Stimulated activated CD8-positive, alpha-beta memory T cell treated with anti-CD3 and anti-CD28 coated beads, Interleukin-4, amount 100 ng/mL, for 1 hour (primary cell): ENCODE measurements at places on chromosomes 3 and 15.

DNA sequence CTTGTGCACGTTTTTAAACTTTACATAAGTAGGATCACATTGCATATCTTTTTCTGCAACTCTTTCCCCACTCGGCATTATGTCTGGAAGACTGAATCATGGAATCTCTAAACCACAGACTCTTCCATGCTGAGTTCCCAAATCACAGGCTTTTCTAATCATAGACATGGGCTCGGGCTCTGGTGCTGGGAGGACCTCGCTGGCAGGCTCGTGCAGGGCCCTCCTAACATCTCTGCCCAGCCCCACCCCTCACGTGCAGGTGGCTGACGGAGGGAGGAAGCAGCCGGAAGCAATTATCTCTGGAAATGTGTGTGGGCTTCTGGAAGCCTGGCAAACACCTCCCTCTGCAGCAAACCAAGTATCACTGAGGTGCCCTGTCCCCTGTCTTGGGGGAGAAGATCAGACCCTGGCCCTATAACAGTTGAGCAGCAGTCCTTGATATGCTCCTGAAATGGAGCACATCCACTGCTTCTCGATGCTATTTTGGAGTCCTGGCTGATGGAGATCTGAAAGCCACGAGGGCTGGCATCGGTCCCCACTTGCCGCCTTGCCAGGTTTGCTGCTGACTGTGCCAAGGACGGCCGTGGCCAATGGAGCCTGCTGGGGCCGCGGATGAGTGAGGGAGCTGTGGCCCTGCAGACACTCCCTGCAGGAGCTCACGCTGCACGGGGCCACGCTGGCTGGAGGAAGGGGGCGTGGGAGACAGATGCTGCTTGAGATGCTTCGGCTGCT is 4.4 kb upstream of the IQSEC1 start:
- DNase-seq: no peak

DNA sequence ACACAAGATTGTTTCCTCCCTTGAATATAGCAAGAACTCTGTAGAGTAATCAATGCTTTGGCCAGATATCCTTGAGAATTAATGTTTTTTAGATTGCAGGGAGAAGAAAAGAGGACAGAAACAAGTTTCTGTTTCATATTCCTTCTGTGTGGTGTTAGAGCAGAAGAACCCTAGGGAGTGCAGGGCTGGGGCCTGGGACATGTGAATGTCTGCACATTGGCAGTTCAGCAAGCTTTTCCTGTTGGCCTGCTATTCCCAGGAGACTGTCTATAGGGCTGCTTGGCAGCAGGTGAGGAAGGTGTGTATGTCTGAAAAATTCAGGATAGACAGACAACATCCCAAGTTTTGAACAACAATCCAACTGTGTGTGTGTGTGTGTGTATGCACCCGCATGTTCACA is 13.6 kb upstream of the CNBP start:
- no peak for DNase-seq

GRCh38 chr3:46383211-46383950 is 12.6 kb downstream of the CCR5 start:
- DNase-seq: no peak

DNA sequence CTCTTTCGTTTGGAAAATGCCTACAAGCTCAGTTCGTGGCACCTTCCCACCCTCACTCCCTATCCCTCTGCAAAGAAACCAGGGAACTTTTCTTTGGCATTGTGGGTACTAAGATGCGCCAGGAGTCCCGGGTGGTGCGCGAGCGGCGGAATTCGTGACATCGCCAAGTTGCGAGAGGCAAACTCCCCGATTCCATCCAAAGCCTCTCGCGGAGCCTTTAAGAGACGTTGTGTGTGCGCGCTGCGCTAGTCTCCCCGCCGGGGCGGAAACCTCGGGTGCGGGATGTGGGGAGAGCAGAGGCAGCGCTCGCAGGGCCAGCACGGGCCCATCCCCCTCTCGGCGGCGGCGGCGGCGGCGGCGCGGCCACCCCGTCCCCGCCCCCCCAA is 443 bp upstream of the NR2F2 start:
- DNase-seq: no peak

DNA sequence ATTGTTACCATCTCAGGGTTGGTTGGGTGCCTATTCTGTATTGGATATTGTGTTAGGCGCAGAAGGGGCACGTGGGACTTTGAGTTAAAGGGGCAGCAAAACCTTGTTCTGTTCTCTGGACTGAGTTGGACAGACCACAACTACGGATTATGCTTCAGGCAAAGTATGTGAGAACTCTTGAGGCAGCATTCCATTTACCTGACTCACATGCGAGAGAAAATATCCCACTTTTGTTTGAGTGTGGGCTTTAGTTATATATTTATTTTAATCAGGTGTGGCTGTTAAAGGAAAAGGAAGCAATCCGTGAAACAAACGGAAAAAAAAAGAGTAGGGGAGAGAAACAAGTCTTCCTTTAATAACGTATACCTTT is 627 bp upstream of the PLS1 start:
- DNase-seq: no peak
